Stimulated activated CD4-positive, alpha-beta T cell treated with anti-CD3 and anti-CD28 coated beads, Interleukin-12 subunit alpha, Interleukin-12 subunit beta, amount 100 ng/mL, for 4 hours (primary cell): ENCODE measurements at places on chromosomes 16 and 17.

- no peak for DNase-seq
These were observed 10.6 kb upstream of the PLD6 start for GRCh38 chr17:17216776-17217175.

- no peak for DNase-seq
These were observed 2.4 kb upstream of the C16orf54 start for GRCh38 chr16:29747947-29748759.

DNA sequence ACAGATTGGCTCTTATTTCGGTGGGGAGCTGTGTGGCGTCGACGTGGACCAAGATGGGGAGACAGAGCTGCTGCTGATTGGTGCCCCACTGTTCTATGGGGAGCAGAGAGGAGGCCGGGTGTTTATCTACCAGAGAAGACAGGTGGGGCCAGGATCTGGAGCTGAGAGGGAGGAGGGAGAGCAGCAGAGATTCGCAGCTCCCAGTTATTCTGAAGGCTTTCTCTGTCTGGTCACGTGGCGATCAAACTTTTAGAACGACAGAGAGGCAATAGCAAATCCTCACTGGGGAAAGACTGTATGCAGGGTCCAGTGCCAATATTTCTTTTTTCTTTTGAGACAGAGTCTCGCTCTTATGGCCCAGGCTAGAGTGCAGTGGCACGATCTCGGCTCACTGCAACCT is 22.2 kb downstream of the ITGAL start:
- DNase-seq, result no peak

DNA sequence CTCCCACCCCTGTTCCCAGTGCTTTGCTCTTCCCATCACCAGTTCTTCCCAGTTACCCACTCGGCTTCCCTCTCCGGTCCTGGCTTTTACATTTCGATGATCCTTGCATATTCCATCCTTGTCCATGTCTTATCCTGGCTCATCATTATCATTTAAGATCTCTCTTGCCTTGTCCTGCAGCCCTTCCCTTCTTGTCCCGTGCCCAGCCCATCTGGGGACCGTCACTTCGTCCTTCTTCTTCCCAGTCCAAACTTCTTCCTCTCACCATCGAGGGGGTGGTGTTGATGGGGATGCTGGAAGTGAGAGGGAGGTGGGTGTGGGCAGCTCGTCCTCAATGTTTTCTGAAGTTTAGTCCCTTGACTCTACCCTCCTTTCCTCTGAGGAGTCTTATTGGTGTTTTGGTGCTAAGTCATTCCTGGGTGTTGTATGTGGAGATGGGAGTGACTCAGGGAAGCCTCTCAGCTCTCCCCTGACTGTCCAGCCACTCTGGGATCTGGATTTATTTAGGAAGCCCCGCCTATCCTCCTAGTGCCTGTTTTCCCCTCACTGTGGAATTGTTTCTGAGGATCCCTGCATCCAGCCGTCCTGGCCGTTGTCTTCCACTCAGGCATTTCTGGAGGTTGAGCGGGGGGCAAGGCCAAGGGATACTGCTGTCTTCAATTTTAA is 975 bp downstream of the SNX29 start:
- no peak for DNase-seq

- no peak for DNase-seq
These were observed 392 bp upstream of the ABHD15 start for GRCh38 chr17:29567304-29567553.

- DNase-seq, result no peak
These were observed 20.0 kb upstream of the RNF135 start for GRCh38 chr17:30950669-30951399.

DNA sequence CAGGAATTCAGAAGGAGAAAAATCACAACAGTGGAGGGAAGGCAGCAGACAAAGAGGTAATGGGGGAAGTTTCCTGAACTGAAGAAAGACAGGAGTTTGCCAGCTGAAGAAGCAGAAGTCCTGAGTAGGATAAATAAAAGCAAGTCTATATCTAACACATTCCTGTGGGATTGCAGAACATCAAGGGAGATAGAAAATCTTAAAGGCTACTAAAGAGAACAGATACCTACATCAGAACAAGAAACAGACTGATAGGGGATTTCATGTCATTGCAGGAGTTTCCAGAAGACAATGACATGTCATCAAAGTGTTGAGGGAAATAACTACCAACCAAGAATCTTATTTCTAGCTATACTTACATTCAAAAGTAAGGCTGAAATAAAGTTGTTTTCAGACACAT is 21.3 kb upstream of the CRYBA1 start:
- no peak for DNase-seq

- no peak for DNase-seq
These were observed 149.9 kb downstream of the ENGASE start for GRCh38 chr17:79224476-79224875.

DNA sequence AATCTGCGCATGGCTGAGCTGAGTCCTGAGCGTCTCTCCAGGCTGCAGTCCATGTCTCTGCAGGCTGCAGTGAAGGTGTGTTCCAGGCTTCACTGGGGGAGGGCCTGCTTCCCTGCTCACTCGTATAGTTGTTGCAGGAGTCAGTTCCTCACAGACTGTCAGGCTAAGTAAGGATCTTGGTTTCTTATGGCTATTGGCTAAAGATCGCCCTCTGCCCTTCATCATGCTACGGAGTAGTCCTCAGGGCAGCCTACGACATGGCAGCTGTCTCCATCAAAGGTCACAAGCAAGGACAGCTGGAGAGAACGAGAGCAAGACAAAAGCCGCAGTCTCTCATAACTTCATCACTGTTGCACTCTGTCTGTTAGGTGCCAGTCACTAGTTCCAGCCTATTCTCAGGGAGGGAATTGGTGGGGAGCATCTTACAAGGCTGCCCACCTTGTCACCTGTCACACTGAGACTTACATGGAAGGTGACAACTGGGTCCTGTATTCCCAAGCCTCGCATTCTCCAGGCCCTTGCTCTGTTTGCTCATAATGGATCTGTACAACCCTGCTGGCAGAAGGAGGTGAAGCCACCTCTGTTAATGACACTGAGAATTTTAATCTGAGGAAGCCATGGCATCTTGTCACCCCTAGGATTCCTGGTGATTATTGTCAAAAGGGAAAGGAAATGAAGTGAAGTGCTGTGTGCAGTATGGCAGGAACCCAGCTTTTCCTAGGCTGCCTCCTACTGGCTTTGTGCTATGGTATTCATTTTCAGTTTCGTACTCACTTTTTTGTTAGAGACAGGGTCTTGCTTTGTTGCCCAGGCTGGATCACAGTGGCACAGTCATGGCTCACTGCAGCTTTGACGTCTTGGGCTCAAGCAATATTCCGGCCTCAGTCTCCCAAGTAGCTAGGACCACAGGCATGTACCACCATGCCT is 43.4 kb downstream of the MFSD11 start:
- no peak for DNase-seq

GRCh38 chr16:83717308-83717707 is 90.5 kb upstream of the HSBP1 start:
- no peak for DNase-seq
